Stimulated activated CD8-positive, alpha-beta memory T cell treated with anti-CD3 and anti-CD28 coated beads, Interleukin-4, amount 100 ng/mL, for 24 hours (primary cell): ENCODE measurements at places on chromosomes 7 and 10.

DNA sequence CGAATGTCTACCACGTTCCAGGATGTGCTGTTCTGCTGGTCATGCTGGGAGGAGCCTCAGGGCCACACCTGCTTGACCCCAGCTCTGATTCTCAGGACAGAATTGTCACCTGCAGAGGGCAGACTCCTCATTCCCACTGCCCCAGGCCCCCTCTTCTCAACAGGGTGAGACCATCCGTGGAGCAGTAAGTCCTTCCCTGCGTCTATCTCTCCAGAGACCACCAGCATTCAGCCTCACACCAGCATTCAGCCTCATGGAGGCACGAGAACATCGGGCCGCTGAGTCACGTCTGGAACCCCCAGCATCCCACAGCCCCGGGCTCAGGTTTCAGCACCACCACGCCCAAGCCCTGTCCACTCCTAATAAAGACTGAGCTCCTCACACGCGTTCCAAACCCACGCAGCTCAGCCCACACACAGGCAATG, 273.4 kb downstream of the DIP2C start:
- DNase-seq, result no peak

GRCh38 chr7:92835851-92836488, 403 bp downstream of the CDK6 start:
- peak; percentile 31 for DNase-seq

DNA sequence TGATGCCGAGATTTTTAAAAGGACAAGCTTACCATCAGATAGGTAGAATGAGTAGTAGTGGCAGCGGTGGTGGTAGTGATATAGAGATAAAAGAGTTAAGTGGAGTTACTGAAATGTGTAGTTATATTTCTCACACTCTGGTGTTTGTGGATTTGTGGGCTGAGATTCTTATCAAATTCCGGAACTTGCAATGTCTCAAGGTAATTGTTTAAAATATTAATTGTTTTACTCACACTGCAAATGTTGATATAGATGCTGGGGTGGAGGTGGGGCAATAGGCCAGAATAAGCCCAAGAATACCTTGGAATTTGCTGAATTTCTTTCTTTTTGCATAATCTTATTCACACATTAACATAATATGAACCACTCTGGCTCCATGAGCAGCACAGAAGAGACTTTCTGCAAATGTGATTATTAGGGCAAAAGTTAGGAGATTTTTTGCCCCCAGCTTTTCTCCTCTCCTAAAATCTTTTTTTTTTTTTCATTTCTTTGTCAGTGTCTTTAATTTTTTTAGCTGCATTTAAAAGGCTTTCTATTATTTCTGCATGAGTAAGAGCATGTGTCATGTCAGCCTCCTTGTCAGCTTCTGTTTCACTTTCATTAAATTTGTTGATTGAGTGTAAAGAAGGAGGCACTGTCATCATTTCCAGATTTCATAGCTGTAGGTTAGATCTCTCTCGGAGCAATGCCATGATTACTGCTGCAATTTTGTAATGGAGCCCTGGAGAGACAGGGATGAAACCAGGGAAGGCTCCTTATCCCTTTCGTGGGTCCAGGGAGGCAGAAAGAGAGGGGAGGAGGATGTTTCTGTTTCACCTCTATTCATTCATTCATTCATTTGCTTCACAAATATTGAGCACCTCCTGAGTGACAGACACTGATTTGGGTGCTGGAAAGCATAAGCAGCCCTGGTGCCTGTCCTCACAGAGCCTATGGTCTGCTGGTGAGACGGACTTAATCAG, 13.1 kb upstream of the SGMS1 start:
- no peak for DNase-seq

DNA sequence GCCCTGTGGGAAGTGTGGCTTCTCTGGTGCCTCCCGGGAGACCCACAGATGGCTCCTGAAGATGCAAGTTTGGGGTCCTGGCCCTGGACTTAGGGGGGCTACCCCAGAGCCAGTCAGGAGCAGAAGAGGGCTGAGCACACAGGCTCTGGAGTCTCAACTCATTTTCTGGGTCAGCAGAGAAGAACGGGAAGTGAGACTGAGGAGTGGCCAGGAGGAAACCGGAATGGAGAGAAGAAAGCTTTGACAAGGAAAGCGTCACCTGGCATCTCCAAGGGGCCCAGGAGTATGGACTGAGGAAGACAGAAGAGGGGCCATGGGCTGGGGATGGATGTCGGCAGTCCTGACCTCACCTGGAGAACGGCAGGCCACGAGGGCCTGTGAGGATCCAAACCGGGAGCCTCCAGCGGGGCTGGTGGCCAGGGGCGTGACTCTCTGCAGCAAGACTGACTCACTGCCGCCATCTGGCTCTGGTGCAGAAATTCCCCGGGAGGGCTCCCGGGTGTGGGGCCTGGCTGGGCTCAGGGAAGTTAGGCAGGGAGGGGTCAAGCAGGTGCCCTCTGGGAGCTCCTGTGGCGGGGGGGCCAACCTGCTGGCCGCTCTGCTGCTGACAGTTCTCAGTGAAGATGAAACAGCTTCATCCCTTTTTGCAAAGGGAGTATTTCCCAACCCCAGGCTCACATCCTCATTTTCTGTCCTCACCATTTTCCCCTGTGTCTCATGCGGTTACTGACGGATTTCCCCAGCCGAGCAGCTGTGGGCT, 23.6 kb downstream of the DAGLB start:
- DNase-seq, result no peak

DNA sequence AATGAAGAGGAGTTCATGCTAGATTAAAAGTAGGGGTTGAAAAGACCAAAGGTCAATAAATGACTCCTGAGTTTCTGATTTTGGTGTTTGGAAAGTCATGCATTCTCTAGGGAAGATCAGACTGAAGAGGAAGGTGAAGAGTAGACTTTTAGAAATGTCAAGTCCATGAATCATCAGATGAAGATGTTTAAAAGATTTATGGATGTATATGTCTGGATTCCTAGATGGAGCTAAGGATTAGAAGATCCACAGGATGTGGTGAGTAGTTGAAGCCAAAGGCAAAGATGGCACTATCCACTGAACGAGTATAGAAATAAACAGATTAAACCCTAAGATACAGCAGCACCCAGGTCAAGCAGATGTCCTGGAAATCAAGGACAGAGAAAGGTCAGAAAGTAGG, 298.5 kb downstream of the GPAM start:
- DNase-seq, result no peak

DNA sequence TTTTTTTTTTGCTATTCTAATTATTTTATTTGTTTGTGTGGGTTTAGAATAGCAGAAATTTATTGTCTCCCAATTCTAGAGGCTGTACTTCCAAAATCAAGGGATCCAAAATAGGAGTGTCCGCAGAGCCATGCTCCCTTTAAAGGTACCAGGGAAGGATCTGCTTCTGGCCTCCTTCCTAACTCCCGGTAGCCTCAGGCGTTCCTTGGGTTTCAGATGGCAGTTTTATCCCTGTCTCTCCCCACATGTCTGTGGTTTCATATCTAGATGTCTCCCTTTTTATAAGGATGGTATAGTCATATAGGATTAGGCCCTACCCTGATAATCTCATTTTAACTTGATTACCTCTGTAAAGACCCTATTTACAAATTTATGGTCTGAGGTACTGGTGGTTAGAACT, 48.4 kb downstream of the BMPR1A start:
- DNase-seq, result no peak

DNA sequence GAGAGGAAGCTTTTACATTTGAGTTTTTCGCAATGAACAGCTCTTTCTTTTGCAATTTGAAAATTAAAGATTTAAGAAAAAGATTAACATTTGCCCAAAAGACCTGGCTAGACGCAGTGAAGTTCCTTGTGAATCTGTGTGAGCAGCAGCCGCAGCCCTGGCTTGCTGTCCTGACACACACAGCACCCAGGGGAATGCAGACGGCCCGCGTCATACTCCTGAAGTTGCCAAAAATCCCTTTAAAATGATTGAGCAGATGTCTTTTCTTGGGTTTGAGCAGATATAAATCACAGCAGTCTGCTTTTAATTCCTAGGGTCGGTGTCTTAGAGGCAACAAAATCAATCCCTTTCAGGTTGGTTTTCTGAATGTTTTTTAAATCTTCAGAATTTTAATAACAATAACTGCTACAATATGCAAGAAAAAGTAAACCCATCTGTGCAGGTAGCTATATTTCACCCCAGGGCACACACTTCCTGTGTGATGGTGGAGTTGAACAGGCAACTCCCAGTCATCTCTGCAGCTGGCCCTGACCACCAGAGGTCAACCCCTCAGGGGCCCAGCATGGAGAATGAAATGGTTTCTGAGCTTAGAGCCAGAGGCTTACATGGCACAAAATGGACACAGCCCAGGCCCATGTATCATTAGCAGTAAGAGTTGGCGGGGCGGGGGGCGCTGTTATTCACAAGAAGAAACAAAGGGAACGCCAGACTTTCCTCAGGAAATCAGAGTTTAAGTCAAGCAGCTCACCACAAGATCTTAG, 32.2 kb upstream of the TRIL start:
- DNase-seq, result no peak

DNA sequence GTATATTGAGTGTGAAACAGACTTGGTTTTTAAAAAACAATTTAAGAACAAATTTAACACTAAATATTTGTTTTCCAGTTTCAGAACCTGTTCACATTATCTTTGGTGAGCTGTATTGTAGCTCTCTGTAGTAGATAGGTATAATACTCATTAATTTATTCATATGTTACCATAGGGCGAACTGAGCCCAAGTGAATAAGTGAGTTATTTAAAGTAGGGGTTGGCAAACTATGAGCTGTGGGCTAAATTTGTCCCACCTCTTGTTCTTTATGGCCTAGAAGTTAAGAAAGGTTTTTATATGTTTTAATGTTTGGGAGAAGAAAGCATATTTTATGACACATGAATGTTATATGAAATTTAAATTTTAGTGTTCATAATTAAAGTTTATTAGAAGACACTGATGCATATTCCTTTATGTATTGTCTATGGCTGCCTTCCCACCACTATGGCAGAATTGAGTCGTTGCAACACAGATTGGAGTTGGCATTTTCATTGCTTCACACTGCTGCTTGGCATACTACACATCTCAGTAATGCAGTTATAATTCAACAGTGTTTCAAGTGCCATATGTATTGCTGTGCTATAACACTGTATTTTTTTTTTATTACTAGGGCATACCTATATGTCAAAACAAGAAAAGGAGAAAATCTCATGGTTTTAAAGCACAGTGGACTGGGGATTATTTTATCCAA, 146.5 kb downstream of the ADK start:
- DNase-seq, result no peak

DNA sequence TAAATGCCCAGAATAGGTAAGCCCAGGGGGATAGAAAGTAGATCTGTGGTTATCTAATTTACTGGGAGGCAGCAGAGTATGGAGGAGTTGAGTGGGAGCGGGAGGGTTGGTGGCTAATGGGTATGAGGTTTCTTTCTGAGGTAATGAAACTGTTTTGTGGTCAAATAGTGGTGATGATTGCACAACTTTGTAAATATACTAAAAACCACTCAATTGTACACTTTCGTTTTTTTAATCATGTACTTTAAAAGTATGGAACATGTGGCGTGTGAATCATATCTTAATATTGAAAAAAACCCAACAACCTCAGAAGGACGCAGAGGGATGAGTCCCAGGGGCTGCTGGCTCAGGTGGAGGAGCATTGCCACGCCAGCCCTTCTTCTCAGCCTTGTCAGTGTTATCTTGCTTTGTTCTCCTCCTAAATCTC, 118.1 kb downstream of the WDR11 start:
- no peak for DNase-seq

- DNase-seq, result no peak
Observed at GRCh38 chr7:158973440-158973839, 117.1 kb downstream of the DYNC2I1 start.

DNA sequence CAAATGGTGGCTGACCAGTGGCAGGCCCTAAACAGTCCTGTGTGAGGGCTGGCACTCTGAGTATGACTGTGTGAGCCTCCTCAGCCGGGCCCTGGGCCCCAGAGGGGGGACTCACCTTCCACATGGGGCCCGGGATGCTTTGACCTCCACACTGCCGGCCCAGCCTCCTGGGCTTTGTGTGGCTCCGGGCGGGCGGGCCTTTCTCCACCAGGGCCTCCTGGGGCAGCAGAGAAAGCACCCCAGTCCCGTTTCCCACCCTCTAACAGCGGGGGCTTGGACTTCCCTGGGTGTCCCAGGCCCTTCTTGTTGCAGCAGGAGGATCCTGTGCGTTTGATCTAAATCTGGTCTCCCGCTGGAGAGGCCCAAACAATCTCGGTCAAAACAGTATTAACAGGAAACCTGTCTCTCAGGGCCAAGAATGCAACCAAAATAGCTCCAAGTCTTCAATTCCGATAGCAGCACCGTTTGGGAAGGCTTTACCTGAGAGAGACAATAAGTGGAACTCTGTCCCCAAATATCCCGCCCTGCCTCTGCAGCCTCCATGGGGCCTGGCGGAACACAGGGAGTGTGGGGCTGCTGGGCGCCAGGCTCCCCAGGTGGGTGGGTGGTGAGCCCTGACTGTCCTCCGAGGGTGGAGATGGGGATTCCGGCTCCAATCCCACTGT, 104.8 kb upstream of the ZNF32 start:
- DNase-seq, result no peak

DNA sequence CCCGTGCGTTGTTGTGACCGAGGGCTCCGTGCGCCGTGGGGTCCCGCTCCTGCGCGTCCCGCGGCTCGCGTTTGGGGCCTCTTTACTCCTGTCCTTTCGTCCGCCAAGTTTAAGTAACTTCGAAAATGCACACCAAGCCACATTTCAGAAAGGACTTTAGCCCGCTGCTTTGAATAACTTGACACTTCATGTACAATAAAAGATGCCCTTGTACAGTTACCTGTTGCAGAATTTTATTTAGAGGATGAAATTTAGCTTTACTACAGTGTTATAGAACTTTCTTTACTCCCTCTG, 459 bp downstream of the SUGCT start:
- no peak for DNase-seq

- DNase-seq, result peak; percentile 14
Observed at GRCh38 chr10:50275650-50276235, 24.4 kb upstream of the ASAH2 start.

DNA sequence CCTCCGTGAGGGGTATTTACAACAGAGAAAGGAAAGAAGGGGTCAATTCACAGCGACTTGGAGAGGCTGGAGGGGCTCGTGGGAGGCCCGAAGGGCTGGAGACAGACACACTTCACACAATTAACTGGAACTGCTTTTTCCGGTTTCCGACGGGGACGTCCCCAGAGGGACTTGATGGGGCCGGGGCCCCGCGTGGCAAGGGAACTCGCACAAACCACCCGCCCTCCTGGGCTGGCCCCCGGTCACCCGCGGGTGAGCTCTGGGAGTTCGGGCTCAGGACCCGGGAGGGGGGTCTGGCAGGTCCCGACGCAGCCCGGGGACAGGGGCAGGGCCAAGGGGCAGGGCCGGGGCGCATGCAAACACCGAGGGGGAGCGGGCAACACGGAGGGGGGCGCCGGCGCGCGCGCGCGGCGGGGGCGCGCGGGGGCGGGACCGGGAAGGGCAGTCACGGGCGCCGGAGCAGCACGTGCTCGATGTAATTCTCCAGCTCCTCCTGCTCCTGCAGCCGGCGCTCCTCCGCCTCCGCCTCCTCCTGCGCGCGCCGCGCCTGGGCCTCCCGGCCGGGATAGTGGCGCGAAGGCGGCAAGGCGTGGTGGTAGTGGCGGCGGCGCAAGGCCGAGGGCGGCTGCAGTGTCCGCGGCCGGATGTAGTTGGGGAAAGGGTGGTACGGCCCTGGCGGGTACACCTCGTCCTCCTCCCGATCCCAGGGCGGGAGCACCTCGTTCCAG, 2.7 kb downstream of the VGF start:
- DNase-seq, result no peak

GRCh38 chr7:86058649-86059048, 585.1 kb upstream of the GRM3 start:
- DNase-seq, result no peak

- DNase-seq, result no peak
Observed at GRCh38 chr7:17320657-17321056, 22.2 kb downstream of the AHR start.
